Transverse colon (tissue), 4 donors: ENCODE measurements at places on chromosomes 3 and 15. TPM values are rescaled to one million over a fixed set of nuclear protein-coding genes. Genes with fewer than 3 reads are reported as not detected.

CLDN1 gene
- 0.82 TPM for total RNA-seq

- H3K4me3 ChIP-seq = no peak overlapping the region
- no peaks in the 10 kb centered on the region for H3K27me3 ChIP-seq
- DNase-seq = no peak
- peaks cover 32% of the 10 kb centered on the region for H3K36me3 ChIP-seq
- H3K4me1 ChIP-seq = peaks cover 50% of the 10 kb centered on the region
- H3K27ac ChIP-seq = peak overlapping the region; percentile 54
These were observed 23.2 kb downstream of the CTNNB1 start for GRCh38 chr3:41222501-41222900.

LMOD3 gene
- total RNA-seq = not detected

GRCh38 chr3:186281176-186281575 lies 80.9 kb downstream of the DGKG start:
- H3K36me3 ChIP-seq = no peaks in the 10 kb centered on the region
- no peak overlapping the region for H3K27ac ChIP-seq
- no peaks in the 10 kb centered on the region for H3K27me3 ChIP-seq
- no peak for DNase-seq

KNG1 gene
- 2.0 TPM for total RNA-seq

- H3K4me3 ChIP-seq = no peak overlapping the region
- DNase-seq = no peak
- H3K27me3 ChIP-seq = no peaks in the 10 kb centered on the region
- peaks cover 24% of the 10 kb centered on the region for H3K4me1 ChIP-seq
- no peaks in the 10 kb centered on the region for H3K36me3 ChIP-seq
These were observed 154.8 kb downstream of the PLCL2 start for GRCh38 chr3:17039594-17039993.
